ENCODE measurements at places on chromosomes 1 and 21. TPM values are rescaled to one million over a fixed set of nuclear protein-coding genes. Genes with fewer than 3 reads are reported as not detected.

The AGT gene
- not detected for polyA plus RNA-seq

DNA sequence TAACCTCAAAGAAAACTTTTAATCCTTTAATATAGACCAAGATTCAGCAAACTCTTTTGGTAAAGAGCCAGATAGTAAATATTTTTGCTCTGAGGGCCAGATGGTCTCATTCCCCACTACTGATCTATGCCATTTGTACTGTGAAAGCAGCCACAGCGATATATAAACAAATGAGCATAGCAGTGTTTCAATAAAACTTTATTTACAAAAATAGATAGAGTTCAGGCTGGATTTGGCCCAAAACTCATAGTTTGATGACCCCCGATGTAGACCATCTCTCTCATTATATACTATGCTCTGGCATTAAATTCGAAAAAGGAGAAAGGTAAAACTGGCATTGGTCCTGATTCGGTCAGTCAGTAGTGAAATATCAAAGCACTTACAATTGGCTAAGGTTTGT is 195.8 kb upstream of the NRIP1 start:
- no peaks in the 10 kb centered on the region for H3K36me3 ChIP-seq
- no peaks in the 10 kb centered on the region for H3K4me1 ChIP-seq
- H3K27me3 ChIP-seq = no peaks in the 10 kb centered on the region
- no peak for DNase-seq

DNA sequence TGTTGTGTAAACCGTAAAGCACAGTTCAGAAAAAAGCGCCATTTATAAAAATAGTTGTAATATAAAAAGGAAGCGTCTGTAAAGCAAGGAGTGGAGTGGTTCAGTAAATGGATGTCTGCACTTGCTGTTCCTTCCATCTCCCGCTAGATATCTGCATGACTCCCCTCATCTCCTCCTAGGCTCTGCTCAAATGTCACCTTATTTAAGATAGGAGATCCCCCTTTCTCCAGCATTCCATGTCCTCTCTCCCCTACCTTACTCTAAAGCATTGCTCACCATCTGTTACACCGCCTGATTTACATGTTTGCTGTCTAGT is 745 bp downstream of the MUL1 start:
- no peak for DNase-seq
- peaks cover 3% of the 10 kb centered on the region for H3K27me3 ChIP-seq
- peak overlapping the region; percentile 94 for H3K4me3 ChIP-seq
- H3K27ac ChIP-seq = peak overlapping the region; percentile 80
- peaks cover 2% of the 10 kb centered on the region for H3K36me3 ChIP-seq

- H3K27ac ChIP-seq = no peak overlapping the region
- H3K36me3 ChIP-seq = no peaks in the 10 kb centered on the region
- no peak overlapping the region for H3K4me3 ChIP-seq
- DNase-seq = no peak
- H3K4me1 ChIP-seq = no peaks in the 10 kb centered on the region
- H3K27me3 ChIP-seq = peaks cover 1% of the 10 kb centered on the region
These were observed 131.9 kb upstream of the KCNJ6 start for GRCh38 chr21:38048167-38048566.

GRCh38 chr1:242240077-242240476 is 241.2 kb upstream of the MAP1LC3C start:
- H3K4me3 ChIP-seq = no peak overlapping the region
- H3K27ac ChIP-seq = no peak overlapping the region
- H3K4me1 ChIP-seq = no peaks in the 10 kb centered on the region
- no peaks in the 10 kb centered on the region for H3K36me3 ChIP-seq
- no peaks in the 10 kb centered on the region for H3K27me3 ChIP-seq
- no peak for DNase-seq

GRCh38 chr1:170659399-170660035 is 4.4 kb upstream of the PRRX1 start:
- peaks cover 15% of the 10 kb centered on the region for H3K4me1 ChIP-seq
- H3K27me3 ChIP-seq = peaks cover 48% of the 10 kb centered on the region
- no peak overlapping the region for H3K27ac ChIP-seq
- H3K4me3 ChIP-seq = no peak overlapping the region
- no peaks in the 10 kb centered on the region for H3K36me3 ChIP-seq

GRCh38 chr1:89041119-89041641 is 18.5 kb upstream of the GBP3 start:
- H3K27ac ChIP-seq = no peak overlapping the region
- H3K27me3 ChIP-seq = no peaks in the 10 kb centered on the region
- DNase-seq = no peak
- no peaks in the 10 kb centered on the region for H3K4me1 ChIP-seq
- no peak overlapping the region for H3K4me3 ChIP-seq

DNA sequence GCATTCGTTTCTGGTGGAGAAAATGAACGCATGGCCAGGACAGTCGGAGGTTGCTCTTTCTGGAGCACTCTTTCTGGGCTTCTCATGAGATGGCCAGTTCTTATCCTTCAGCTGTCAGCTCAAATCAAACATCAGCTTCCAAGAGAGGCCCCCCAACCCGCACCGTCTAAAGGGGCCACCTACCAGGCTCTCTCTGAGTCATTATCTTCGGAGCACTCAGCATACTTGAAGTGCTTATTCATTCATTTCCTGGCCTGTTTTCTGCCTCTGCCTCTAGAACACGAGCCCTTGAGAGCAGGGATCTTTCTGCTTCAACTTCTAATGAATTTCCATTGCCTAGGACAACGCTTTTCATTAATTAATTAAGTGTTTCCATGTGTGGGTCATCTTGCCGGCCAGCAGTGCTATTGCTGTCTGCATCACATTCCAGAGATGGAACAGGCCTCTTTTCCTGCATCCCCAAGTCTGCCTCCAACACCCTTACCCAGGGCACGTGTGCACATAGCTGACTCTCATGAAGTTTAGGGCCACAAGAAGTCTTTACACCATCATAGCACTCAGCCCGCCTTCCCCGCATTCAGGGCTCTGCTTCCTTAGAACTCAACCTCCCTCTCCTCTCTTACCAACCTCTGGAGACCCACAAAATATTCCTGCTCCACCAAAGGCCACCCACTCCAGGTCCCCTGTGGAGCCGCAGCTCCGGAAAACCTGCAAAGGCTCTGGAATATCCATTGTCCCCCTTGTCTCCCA is 52.1 kb upstream of the LAPTM5 start:
- DNase-seq = peak; percentile 52
- H3K27me3 ChIP-seq = peaks cover 11% of the 10 kb centered on the region
- peaks cover 10% of the 10 kb centered on the region for H3K4me1 ChIP-seq
- H3K4me3 ChIP-seq = no peak overlapping the region

GRCh38 chr1:187744665-187745064 is 915.9 kb downstream of the PLA2G4A start:
- no peak for DNase-seq
- no peak overlapping the region for H3K4me3 ChIP-seq
- H3K27ac ChIP-seq = no peak overlapping the region
- H3K27me3 ChIP-seq = no peaks in the 10 kb centered on the region
- no peaks in the 10 kb centered on the region for H3K4me1 ChIP-seq

GRCh38 chr1:26602378-26602959 is 72.9 kb downstream of the RPS6KA1 start:
- peak; percentile 76 for DNase-seq
- H3K4me3 ChIP-seq = no peak overlapping the region
- no peaks in the 10 kb centered on the region for H3K4me1 ChIP-seq
- no peak overlapping the region for H3K27ac ChIP-seq
- H3K36me3 ChIP-seq = no peaks in the 10 kb centered on the region

- no peak overlapping the region for H3K4me3 ChIP-seq
- H3K27me3 ChIP-seq = no peaks in the 10 kb centered on the region
- no peaks in the 10 kb centered on the region for H3K36me3 ChIP-seq
- no peak overlapping the region for H3K27ac ChIP-seq
- DNase-seq = no peak
These were observed 282.1 kb upstream of the BRINP3 start for GRCh38 chr1:190759807-190760206.

All from endothelial cell of umbilical vein (primary cell).